ENCODE measurements at places on chromosomes 12 and 14.

- no peak for DNase-seq
Observed at GRCh38 chr14:101046071-101046470, 142.5 kb upstream of the RTL1 start.

DNA sequence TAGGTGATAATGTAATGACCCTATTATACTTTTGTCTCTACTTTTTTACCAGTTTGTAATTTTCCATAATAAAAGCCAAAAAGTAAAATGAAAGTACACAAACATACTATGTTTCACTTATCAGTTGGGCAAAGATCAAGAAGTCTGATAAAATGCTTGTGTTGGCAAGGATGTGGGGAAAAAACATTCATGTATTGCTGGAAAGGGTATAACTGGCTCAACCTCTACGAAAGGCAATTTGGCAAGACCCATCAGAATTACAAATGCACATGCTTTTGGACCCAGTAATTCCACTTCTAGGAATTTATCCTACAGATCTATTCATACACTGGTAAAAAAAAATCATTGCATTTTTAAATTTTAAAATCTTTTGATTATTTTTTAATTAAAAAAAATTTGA lies 68.0 kb downstream of the SPTB start:
- DNase-seq, result no peak

DNA sequence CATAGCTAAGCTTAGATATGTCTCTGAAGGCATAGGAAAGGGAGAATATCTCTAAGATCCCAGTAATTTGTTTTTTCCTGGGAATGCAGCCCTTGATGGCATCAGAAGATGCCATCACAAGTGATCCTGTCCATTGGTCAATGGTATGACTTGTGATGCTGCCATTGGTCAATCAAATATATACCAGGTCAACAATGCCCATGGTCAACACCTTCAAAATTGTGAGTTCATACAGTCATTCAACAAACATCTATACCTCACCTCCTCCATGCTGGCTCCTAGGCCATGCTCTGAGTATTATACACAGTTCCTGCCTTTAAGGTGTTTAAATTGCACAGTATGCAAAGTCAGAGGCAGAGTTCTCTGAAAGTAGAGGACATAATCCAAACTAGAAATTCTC lies 19.3 kb upstream of the IL22 start:
- DNase-seq, result no peak

DNA sequence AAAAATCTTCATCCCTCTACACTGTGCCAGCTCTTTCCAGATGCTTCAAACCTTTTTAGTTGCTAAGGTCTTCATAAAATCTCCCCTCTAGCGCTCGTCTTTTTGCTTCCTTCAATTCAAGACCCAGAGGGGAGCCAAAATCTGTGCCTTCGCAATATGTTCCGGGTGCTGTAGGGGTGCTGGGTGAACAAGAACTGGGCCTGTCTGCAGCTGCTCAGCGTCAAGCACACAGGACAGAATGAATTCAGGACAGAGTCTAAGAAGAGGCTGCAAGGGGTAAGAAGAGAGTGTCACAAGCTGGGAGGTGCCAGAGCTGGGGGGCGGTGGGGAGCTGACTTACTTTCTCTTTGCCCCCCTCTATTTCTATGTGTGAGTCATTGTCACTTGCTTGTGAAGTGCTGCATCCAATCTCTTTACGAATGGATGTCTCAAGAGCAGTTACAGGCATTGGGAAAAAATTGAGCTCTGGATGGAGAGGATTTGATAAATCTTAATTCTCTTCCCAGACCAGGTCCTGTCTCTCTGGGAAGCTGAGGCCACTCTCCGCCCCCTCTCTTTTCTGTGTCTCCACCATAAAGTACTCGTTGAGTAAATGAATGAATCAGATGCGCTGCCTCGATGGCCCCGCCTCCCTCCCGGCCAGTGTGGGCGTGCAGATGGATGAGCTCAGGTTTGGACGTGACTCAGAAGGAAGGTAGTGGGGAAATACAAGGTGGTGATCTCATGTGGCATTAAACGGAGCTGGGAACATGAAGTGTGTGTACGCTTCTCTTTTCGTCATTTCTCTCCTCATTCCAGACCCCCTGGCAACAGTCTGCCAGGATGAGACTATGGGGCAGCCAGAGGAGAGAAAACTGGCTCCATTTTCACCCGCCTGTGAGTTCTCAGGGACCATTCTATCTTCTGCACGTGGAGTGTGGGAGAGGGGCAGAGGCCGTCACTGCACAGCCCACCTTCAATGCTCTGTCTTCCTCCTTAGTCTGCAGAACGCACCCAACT lies 91.3 kb downstream of the TSPAN9 start:
- DNase-seq, result no peak

DNA sequence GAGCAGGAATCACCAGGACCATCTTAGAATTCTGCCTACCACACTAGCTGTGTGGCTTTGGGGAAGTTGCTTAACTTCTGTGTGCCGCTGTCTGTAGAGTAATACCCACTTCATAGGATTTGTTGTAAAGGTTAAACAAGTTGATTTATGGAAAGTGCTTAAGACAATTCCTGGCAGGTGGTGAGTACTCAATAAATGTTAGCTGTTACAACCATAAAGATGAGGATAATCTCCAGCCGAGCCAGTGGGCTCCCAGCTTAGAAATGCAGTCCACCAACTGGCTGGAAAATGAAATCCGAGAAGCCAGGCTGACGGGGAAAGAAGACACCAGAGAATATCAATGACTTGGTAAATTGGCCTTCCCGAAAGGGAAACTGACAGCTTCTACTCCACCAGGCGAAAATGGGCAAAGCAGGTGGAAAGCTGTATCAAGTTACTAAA lies 173.5 kb downstream of the CHST11 start:
- DNase-seq, result no peak

- no peak for DNase-seq
Observed at GRCh38 chr12:64781280-64782190, 22.3 kb upstream of the GNS start.

- no peak for DNase-seq
Observed at GRCh38 chr12:115174920-115175319, 490.9 kb upstream of the TBX3 start.

GRCh38 chr14:81062816-81063215 lies 107.4 kb downstream of the TSHR start:
- DNase-seq, result no peak

GRCh38 chr12:95700316-95700785 lies 90.2 kb downstream of the NTN4 start:
- no peak for DNase-seq

- DNase-seq, result no peak
Observed at GRCh38 chr12:91926848-91927247, 218.8 kb downstream of the BTG1 start.
